ENCODE measurements at places on chromosomes 2 and 18.
A peak's percentile ranks its signal among the peaks of the same experiment; 100 is the strongest.

- peak; percentile 52 for DNase-seq
Observed at GRCh38 chr2:205766779-205767359, 84.6 kb downstream of the NRP2 start.

DNA sequence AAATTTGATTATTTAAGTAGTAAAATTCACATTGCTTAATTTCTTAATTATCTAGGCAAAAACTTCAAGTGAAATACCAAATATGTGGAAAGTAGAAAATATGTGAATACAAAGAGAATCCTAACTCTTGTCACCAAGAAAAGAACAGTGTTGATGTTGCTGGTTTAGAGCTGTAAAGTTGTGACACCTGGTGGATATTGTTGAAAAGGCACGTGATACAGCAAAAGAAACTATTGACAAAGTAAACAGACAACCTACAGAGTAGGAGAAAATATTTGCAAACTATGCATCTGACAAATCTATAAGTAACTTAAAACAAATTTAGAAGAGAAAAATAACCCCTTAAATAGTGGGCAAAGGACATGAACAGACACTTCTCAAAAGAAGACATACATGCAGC, 25.6 kb upstream of the ZC3H15 start:
- peak; percentile 61 for DNase-seq

DNA sequence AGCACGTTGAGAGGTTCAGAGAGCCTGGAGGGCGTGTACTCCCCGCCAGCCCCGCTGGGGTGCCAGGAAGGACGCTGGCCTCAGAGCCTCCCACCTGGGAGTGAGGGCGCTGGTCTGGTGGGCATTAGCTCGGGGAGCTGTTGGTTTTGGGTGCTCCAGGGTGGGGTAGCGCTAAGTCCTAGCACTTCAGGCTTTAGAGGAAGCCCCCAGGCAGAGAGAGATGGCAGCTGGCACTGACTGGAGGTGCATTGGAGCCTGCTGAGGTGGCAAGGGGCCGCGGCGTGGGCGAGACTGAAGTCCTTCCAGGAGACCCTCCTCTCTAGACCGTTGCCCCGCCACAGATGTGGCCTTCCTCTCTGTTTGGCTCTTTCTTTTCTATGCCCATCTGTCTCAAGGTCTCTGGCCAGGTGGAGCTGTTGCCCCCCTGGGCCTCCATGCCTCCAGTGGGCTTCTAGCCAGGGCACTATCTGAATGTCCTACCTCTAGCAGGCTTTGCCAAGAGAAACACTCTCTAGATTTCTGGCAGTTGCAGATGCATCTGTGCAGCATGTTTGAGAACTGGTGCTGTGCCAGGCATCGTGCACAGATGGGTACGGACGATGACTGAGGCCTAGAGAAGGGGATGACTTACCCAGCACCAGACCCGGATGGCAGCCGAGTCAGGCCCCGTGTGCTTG, 6.6 kb downstream of the CAPN10 start:
- DNase-seq: no peak

- DNase-seq: no peak
Observed at GRCh38 chr2:70936979-70937811, 1.5 kb downstream of the ATP6V1B1 start.

- DNase-seq: no peak
Observed at GRCh38 chr2:161839926-161840325, 215.7 kb downstream of the SLC4A10 start.

GRCh38 chr2:100831158-100831750, 11.3 kb downstream of the NPAS2 start:
- DNase-seq: no peak

GRCh38 chr18:37453752-37454151, 111.8 kb downstream of the CELF4 start:
- no peak for DNase-seq

DNA sequence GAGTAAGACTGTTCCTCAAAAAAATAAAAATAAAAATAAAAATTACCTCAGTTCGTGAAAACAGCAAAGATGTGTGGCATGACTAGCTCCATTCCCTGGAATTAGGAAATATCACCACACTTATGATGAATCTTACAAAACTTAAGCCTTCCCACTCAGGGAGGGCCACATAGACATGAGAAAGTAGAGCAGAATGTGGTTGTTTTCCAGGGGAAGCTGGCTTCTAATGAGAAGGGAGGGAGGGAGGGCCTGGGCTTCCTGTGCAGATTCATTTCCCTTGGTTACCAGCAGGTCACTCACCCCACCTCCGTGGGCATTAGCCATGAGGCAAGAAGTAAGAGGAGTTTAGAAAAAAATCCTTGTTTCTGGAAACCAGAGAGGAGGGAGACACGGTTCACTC, 95.9 kb upstream of the RMDN2 start:
- no peak for DNase-seq

- DNase-seq: no peak
Observed at GRCh38 chr2:133090358-133090757, 420.4 kb upstream of the LYPD1 start.

DNA sequence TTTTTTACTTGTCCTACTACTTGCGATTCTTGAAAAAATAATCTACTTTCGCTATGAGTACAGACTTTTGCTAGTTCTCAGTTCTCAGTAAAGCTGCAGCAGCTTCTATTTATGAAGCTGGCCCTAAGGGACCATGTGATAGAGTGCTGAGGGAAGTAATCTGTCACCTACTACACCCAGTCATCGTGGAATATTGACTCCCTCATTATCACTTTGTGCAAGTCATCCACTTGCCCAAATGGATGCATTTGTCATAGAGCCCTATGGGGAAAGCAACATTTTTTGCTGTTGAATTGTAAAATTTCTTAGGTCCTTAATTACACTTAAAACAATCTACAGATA, 1919.8 kb downstream of the SUCLG1 start:
- no peak for DNase-seq

DNA sequence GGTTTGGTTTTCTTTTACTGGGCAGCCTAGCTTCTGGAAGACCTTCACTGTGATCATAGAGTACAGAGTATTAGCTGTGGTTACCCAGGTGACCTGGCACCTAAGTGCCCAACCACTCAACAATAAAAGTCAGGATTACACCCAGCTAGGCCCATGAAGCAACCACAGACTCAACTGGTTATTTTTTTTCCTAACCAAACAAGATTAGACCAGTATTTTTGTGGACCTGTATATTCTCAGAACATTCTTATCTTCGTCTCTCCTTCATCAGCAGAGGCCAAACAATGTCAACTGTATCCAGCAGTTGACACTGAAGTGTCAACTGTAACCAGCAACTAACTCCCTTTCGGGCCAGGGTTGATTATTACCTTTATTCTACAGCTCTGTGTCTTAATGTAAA, 289.2 kb upstream of the SLC39A10 start:
- no peak for DNase-seq

DNA sequence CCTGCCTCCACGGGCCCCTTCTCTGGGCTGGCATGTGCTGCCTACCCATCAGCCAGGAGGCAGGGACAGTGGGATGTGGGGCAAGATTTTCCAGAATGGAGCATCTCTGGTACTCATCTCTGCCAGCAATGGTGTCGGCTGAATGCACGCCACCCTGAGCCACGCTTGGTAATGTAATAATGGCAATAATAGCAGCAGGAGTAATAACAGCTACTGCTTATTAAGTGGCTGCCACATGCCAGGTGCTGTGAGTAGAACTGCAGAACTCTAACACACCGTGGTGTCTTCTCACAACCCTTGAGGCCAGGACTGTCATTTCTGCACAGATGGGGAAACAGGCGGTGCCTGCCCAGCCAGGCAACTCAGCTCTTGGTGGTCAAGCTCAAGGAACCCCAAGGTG, 113.6 kb downstream of the CELF4 start:
- no peak for DNase-seq

GRCh38 chr2:173808718-173809117, 156.5 kb downstream of the SP3 start:
- no peak for DNase-seq

DNA sequence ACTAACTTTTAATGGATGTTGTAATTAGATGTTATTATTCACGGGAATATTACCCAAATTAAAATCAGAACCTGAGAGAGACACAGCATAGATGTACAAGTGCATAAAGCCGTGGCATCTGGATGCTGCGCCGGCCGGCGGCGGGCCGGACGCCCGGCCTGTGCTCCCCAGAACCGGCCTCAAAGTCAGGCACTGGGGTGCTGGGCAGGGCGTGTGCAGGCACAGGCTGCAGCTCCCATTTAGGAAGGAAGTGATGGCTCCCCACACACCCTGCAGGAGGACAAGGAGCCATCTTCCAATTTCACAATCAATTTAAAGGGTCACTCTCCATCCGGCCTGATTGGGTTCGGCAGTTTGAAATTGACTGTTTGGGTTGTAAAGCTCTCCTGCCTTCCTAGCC, 367.7 kb upstream of the SALL3 start:
- DNase-seq: no peak

GRCh38 chr2:227570615-227571014, 28.1 kb upstream of the SCYGR2 start:
- DNase-seq: no peak

DNA sequence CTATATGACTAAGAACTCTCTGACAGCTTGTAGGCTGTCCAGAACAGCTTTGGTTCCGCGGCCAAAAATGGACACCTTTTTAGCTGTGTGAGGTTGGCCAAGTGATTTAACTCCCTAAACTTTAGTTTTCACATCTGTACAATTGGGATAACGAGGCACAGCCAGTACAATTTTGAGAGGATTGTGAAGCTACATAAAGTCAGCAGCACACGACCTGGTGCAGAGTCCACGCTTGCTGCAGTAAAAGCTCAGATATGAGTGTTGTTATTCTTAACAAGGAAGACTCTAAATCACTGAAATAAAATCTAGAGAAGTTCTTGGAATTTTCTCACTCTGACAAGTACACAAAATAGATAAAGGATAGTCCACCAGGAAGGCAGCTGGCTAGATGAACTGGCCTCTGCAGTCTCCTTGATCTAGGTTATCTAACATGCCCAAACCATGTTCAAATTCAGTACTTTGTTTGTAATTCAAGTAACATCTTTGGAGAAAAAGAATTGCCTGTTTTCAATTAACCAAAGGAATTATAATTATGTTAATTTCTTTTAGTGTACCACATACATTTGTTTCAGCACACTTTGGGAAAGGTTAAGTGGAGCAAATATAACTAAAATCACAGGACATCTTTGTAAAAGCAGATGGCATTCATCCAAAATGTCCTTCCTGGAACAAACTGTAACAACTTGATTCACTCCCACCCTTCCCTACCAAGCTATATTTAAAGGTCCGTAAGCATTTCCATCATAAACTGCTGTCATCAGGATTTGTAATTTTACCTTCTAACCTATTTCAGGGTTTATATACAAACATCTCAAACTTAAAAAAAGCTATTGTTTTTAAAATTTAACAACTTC, 201.7 kb upstream of the STK17B start:
- DNase-seq: no peak

DNA sequence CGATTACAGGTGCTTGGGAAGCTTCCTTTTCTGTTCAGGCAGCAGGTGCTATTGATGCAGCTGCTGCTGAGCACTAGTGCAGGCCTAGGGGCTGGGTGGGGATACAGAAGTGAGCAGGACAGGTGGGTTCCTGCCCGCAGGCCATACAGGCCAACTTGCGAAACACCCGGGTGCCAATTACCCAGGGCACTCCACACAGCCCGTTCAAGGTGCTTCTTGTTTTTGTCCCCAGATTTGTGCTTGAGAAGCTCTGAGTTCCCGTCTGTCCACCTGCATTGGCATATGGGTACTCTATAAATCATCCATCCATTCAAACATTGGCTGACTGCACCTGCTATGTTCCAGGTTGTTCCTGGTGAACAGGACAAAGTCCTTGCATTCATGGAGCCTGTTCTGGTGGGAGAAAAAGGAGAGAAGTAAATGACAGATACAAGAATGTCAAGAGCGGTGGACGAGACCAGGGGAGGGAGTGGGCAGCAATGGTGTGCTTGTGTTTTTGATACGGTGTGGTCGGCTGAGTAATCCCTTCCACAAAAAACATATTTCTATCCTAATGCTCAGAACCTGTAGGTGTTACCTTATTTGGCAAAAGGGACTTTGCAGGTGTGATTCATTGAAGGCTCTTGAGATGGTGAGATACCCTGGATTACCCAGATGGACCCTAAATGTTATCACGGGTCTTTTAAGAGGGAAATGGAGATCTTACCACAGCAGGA, 31.4 kb downstream of the SH3BP4 start:
- no peak for DNase-seq

DNA sequence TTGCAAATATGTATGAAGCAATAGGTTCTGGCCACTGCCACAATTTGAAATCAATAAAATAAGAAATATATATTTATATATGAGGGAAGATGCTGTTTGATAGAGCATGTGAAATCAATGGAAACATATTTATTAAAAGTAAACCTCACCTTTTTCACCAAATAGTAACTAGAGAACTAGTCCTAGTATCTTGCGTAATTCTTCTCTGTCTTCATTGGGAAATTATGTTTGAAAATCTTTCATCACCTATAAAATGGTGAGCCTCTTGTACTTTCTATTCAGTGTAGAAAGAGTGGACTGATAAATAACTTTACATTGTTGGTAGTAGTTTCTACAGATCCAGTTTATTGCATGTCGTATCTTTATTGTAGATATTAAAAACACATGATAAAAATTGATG, 103.0 kb downstream of the CD226 start:
- no peak for DNase-seq

DNA sequence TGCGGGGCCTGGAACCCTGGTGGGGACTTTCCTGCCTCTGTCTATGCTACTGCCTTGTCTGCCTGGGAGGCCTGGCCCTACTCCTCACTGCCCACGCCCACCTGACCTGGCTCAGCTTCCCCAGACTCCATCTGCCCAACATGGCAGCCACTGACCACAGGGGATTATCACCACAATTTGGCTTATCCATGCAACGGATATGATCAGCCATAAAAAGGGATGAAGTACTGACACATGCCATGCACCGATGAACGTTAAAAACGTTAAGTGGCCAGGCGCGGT, 5.9 kb upstream of the KCNF1 start:
- no peak for DNase-seq

GRCh38 chr2:207881902-207882301, 112.2 kb upstream of the FZD5 start:
- no peak for DNase-seq

DNA sequence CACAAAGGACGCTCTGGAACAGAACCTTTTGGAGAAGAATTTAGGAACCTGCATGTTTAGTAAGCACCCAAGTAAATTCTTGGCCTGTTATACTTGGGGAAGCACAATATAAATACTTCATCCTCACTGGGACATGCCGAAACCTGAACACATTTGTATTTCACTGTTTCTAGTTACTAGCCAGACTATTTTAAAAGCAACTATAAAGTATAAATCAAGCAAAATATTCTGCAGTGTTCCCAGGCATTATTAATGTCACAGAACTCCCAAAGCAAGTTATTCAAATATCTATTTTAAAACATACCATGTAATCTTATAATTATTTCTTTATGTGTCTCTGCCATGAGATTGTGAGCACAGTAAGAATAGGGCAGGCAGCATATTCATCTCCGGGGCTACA, 54.8 kb downstream of the CALCRL start:
- DNase-seq: no peak

- peak; percentile 63 for DNase-seq
Observed at GRCh38 chr2:46010925-46011490, 286.2 kb upstream of the EPAS1 start.

- peak; percentile 1 for DNase-seq
Observed at GRCh38 chr2:73386342-73386868, 769 bp downstream of the ALMS1 start.
